H9 (cell line): ENCODE measurements at places on chromosomes 4 and X.

GRCh38 chrX:65035446-65035770, 59.2 kb upstream of the ZC4H2 start:
- no peak for DNase-seq

- DNase-seq, result no peak
These were observed 106.3 kb upstream of the CBR4 start for GRCh38 chr4:169116270-169116901.

- no peak for DNase-seq
These were observed 107.6 kb upstream of the PACRGL start for GRCh38 chr4:20592663-20593062.

DNA sequence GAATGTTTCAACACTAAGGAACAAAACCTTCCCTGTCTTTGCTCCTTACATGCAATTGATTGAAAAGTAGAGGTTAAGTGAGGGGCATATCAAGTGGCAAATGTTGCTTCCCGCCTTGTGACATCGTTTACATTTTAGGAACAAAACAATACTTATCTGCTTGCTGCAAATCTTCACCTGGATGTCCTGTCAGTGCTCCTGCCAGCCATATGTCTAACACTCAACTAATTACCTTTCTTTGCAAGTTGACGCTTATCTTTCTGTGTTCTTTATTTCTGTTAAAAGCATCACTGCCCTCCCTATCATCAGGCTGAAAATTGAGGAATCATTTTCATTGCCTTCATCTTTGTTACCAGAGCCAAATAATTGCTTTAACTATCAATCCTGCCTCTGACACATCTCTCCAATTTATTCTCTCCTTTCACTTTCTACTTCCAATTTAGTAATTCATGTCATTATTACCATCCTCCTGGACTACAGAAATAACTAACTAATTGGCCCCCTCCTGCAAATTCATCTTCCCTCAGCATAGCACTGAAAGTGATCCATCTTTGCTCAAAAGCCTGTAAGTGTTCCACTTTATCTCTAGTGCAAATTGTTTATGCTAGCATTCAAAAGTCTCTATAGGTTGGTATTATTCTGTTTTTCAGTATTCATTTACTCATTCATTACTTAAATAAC, 298.7 kb upstream of the ATOH1 start:
- DNase-seq, result no peak

- no peak for DNase-seq
These were observed 116.3 kb downstream of the SHROOM4 start for GRCh38 chrX:50697691-50698090.

DNA sequence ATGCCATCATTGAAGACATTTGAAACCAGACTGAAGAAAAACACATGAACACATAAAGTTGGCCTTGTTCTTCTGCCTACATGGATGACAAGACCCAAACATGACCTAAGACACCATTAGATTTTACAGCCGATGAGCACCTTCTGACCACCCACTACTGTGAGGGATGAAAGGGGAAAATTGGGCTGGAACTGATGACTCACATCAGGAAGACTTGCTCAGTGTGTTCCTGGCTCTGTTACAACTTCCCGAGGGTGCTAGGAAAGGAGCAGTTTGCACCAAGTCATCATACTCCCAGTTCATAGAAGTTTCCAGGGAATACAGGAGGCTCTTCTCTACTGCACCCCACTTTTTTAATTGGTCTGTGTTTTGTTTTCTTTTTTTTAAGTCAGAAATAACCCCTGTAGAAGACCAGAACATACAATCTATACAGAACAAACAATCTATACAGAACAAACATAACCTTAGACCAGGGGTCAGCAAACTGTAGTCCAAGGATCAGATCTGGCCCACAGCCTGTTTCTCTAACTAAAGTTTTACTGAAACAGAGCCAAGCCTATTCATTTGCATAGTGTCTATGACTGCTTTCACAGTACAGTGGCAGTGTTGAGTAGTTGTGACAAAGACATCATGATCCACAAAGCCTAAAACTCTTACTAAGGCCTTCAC, 25.3 kb downstream of the BTC start:
- no peak for DNase-seq

- DNase-seq, result no peak
These were observed 732 bp downstream of the SULT1E1 start for GRCh38 chr4:69859140-69859685.

GRCh38 chr4:104533156-104533555, 38.5 kb upstream of the CXXC4 start:
- no peak for DNase-seq

DNA sequence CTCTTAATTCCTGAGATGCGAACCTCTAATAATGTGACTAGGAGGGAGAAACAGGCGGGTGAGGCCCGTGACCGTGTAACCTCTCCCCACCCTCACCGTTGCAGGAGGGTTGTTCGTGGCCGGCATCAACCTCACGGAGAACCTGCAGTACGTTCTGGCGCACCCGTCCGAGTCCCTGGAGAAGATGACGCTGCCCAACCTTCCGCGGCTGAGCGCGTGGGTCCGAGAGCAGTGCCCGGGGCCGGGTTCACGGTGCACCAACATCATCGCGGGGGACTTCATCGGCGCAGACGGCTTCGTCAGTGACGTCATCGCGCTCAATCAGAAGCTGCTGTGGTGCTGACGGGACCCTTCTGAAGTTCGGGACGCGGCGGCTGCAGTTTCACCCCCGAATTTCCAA, 17.8 kb downstream of the PLCXD1 start:
- DNase-seq, result no peak

- no peak for DNase-seq
These were observed 425.0 kb downstream of the MID1IP1 start for GRCh38 chrX:39226251-39226650.

- no peak for DNase-seq
These were observed 50.5 kb upstream of the CD99 start for GRCh38 chrX:2640436-2641150.

- no peak for DNase-seq
These were observed 1473.4 kb downstream of the RPA4 start for GRCh38 chrX:98357146-98357545.

DNA sequence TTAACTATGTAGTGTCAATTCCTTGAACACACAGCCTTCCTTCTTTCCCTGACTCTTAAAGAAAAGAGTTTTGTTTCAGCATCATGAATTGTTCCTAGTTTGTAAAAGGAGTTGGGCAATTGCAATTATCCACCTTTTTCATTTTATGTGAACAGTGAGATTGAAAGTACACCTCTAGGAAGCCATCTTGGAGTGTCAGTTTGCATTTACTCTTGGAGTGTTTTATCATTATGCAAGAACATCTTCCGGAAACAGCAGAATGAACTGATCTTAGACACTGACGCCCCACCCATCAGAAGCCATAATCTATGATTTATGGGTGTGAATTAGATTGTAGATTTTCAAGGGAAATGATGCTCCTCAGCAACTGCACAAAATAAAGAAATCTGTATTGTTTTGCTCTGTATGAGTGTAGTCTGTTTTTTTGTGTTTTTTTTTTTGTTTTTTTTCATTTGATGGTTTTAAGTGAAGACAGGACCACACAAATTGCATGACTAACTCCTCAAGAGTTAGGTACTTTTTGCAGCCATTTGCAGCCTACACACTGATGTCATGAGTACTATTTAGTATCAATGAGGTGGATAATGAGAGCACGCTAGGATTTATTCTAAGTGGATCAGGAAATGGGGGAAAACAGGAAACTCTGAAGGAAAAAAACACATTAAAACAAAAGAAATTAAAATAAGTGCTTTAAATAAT, 19.5 kb upstream of the FGF2 start:
- DNase-seq, result no peak

DNA sequence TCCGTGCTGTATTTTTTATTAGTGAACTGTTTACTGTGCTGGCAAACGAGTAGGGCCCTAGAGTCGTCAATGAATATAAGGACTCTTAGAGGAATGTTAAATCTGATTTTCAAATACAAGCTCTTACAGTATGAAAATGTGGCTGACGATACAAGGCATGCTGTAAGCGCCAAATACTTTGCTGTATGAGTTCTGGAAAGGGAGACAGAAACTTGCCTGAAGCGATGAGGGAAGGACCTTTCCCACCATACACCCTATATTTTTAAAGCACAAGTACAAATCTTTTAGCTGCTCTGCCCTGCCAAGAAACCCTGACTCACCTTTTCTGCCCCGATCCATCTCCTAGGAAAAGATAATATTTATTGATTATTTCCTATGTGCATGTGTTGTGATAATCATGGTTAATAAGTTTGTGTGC, 15.7 kb upstream of the RUFY3 start:
- DNase-seq, result no peak

- DNase-seq, result no peak
These were observed 570.9 kb downstream of the ADGRL3 start for GRCh38 chr4:61771056-61771455.

GRCh38 chr4:119593698-119594097, 34.9 kb downstream of the PDE5A start:
- DNase-seq, result no peak

DNA sequence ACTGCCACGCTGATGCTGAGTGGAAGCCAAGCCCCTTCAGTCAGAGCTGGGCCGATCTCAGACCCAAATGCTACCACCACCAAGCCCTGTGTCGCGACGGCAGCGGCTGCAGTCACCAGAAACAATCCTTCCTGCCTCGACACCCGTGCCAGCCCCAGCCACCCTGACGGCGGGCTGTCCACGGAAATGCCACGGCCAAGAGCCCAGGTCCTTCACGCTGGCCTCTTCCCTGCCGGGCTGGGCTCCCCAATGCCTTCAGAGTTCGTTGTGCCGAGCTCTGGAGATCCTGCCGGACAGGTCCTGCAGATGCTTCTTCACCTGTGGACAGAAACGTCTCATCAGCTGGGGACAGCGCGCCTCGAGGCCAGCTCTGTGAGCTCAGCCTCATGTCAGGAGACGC, 19.5 kb downstream of the LRPAP1 start:
- no peak for DNase-seq

GRCh38 chrX:69759921-69760625, 144.2 kb downstream of the EDA start:
- no peak for DNase-seq

DNA sequence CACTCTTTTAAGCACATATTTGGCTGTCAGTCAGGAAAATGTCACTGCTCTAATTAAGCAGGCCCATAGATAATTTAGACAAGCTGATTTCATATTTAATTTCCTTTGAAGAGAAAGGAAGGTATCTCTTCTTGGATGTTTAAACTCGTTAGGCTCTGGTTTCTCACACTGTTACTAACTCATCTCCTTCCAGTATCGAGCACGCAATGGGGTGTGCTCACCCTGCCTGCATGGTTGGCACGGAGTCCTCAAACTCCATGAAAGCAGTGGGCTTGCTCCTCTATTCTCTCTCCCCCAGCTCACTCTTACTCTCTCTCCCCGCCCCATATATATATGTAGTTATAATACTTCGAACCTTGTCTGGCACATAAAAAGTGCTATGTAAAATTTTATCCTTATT, 76.9 kb downstream of the EGF start:
- DNase-seq, result no peak

GRCh38 chr4:61407642-61408618, 207.8 kb downstream of the ADGRL3 start:
- no peak for DNase-seq

GRCh38 chr4:186201535-186202230, 10.3 kb downstream of the CYP4V2 start:
- DNase-seq, result peak; percentile 74

GRCh38 chrX:7582191-7582590, 260.8 kb upstream of the VCX start:
- no peak for DNase-seq
